ENCODE measurements at places on chromosomes 3 and 15. TPM values are rescaled to one million over a fixed set of nuclear protein-coding genes. Genes with fewer than 3 reads are reported as not detected.
A peak's percentile ranks its signal among the peaks of the same experiment; 100 is the strongest.

DNA sequence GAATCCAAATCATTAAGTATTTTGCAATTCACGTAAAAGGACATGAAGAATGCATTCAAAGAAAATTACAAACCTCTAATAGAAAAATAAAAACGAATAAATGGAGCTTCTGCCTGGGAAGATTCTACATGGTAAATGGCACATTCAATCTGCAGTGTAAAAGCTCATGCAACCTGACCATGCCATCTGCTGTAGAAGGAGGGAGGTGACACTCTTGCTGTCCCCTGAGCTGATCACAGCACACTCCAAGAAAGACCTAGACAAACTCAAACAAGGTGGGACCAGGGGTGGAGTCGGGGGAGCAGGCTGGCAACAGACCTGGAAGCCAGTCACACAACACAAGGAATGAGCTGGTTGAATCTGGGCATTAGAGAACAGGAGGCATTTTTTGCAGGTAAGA lies 101.8 kb downstream of the BDH1 start:
- DNase-seq: no peak
- no peak overlapping the region for H3K4me3 ChIP-seq
- H3K4me1 ChIP-seq: no peaks in the 10 kb centered on the region

GRCh38 chr3:125220183-125220582 lies 7.6 kb upstream of the SLC12A8 start:
- no peaks in the 10 kb centered on the region for H3K36me3 ChIP-seq
- H3K4me1 ChIP-seq: peaks cover 5% of the 10 kb centered on the region
- H3K4me3 ChIP-seq: no peak overlapping the region
- no peak for DNase-seq
- H3K27me3 ChIP-seq: no peaks in the 10 kb centered on the region
- H3K27ac ChIP-seq: no peak overlapping the region

GRCh38 chr3:156787926-156788663 lies 38.1 kb upstream of the LEKR1 start:
- no peaks in the 10 kb centered on the region for H3K36me3 ChIP-seq
- no peak overlapping the region for H3K4me3 ChIP-seq
- H3K27me3 ChIP-seq: no peaks in the 10 kb centered on the region

DNA sequence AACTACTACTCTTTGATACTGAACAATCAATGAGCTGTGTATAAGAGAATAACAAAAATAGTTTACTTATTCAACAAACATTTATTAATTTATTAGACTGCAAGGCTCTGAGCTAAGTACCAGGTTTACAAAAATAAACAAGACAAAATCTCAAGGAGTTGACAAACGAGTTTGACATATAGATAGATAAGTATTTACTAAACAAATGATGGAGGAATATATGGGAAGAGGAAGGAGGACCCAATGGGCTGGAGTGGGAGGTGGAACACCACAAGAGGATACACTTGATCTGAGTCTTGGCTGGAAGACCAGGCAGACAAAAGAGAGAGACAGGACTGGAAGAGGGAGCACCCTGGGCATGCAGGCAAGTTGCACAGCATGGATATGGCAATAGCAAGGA lies 47.5 kb upstream of the FSIP1 start:
- peaks cover 6% of the 10 kb centered on the region for H3K4me1 ChIP-seq
- H3K4me3 ChIP-seq: no peak overlapping the region
- no peak for DNase-seq
- H3K27ac ChIP-seq: no peak overlapping the region

GRCh38 chr3:143437405-143437804 lies 317.8 kb downstream of the CHST2 start:
- no peaks in the 10 kb centered on the region for H3K27me3 ChIP-seq
- no peaks in the 10 kb centered on the region for H3K36me3 ChIP-seq
- H3K4me3 ChIP-seq: no peak overlapping the region

The CDHR4 gene
- not detected for total RNA-seq

- no peak overlapping the region for H3K27ac ChIP-seq
- H3K4me3 ChIP-seq: peak overlapping the region; percentile 97
- H3K4me1 ChIP-seq: no peaks in the 10 kb centered on the region
- H3K27me3 ChIP-seq: no peaks in the 10 kb centered on the region
Observed at GRCh38 chr3:52704611-52705437, 767 bp downstream of the GLT8D1 start.

GRCh38 chr3:68103811-68104210 lies 449.4 kb upstream of the SUCLG2 start:
- H3K27me3 ChIP-seq: no peaks in the 10 kb centered on the region
- H3K4me1 ChIP-seq: no peaks in the 10 kb centered on the region
- H3K27ac ChIP-seq: no peak overlapping the region
- peaks cover 3% of the 10 kb centered on the region for H3K36me3 ChIP-seq

DNA sequence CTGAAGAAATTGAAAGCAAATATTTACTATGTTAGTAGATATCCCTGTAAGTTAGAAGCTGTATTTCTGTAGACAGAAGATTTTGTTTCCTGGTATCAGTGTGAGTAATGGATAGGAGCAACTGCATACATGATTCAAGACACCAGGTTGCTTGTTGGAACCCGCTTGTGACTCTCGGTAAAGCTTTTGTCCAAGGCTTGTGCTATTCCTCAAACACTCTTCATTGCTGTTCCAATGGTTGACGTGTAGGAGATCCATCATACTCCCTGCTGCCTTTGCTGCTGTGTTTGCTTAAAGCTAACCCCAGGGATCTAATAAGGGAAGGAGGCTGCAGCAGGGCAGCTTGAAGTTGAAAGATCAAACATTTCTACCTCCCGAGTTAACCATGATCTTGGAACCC lies 160.1 kb downstream of the RSRC1 start:
- H3K4me3 ChIP-seq: no peak overlapping the region
- peaks cover 17% of the 10 kb centered on the region for H3K36me3 ChIP-seq
- H3K27me3 ChIP-seq: no peaks in the 10 kb centered on the region
- H3K27ac ChIP-seq: no peak overlapping the region
- peaks cover 2% of the 10 kb centered on the region for H3K4me1 ChIP-seq
- DNase-seq: no peak

The GOLGA8G gene
- total RNA-seq: not detected

- no peak overlapping the region for H3K27ac ChIP-seq
- no peaks in the 10 kb centered on the region for H3K4me1 ChIP-seq
- H3K27me3 ChIP-seq: no peaks in the 10 kb centered on the region
- peaks cover 51% of the 10 kb centered on the region for H3K36me3 ChIP-seq
Observed at GRCh38 chr3:156702367-156702766, 28.0 kb downstream of the TIPARP start.

DNA sequence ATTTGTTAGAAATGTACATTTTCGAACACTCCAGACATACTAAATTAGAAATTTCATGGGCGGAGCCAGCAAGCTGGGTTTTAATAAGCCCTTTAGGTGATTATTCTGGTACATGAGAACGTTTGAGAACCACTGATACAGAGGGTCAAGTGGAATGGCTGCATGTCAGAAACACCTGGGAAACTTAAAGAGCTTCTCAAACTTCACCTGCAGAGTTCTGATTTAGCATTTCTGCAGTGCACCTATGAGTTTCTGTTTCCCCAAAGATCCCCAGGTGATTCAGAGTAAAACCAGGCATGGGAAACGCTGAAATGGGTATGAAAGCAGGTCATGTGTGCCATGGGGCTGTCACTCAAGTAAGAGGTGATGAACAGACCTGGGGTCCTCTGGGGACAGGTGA lies 68.1 kb downstream of the TMEM266 start:
- no peak for DNase-seq
- no peaks in the 10 kb centered on the region for H3K27me3 ChIP-seq
- H3K27ac ChIP-seq: no peak overlapping the region
- no peak overlapping the region for H3K4me3 ChIP-seq
- H3K4me1 ChIP-seq: peaks cover 3% of the 10 kb centered on the region

The PAQR5 gene
- total RNA-seq: 1.6 TPM

DNA sequence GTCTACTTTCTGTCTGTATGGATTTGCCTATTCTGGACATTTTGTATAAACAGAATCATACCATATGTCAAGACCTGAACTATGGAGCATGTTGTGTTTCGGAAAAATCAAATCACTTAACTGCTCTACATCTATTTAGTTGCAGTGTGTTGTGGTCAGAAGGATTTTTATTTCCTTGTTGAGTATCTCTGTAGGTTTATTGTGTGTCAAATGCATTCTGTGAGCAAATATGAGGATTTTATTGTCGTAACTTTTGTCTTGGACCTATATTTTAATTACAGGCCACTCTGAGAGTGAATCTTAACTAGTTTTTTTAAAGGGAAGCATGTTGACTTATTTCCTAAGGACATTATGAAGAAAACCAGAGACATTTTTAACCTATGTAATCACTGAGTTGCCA lies 84.6 kb upstream of the MYZAP start:
- no peak for DNase-seq
- no peak overlapping the region for H3K27ac ChIP-seq
- H3K4me1 ChIP-seq: peaks cover 3% of the 10 kb centered on the region
- no peaks in the 10 kb centered on the region for H3K27me3 ChIP-seq

DNA sequence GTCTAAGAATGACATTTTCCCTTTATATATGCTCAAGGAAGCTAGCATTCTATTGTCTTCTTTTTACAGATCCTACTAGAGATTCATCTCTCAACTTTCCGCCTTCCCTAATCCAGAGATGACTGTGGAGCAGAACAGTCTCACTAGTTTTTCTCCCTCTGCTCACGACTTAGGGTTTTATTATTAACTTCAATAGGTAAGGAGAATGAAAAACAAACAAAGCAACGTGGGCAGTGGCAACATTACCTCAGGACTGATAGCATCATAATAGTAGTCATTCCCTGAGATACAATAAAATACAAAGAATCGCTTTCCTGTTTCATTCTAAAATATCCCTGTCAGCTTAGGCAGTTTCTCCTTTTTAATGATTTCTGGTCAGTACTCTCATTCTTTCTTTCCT lies 154.3 kb upstream of the PLAAT1 start:
- H3K36me3 ChIP-seq: peaks cover 14% of the 10 kb centered on the region
- H3K4me3 ChIP-seq: no peak overlapping the region
- DNase-seq: no peak
- no peaks in the 10 kb centered on the region for H3K27me3 ChIP-seq
- H3K4me1 ChIP-seq: no peaks in the 10 kb centered on the region

GRCh38 chr3:31974471-31974870 lies 6.6 kb downstream of the OSBPL10 start:
- H3K4me1 ChIP-seq: peaks cover 13% of the 10 kb centered on the region
- H3K36me3 ChIP-seq: peaks cover 15% of the 10 kb centered on the region
- no peaks in the 10 kb centered on the region for H3K27me3 ChIP-seq
- DNase-seq: no peak
- H3K4me3 ChIP-seq: no peak overlapping the region

The P2RY14 gene
- total RNA-seq: not detected

- H3K4me3 ChIP-seq: no peak overlapping the region
- H3K27ac ChIP-seq: no peak overlapping the region
- H3K27me3 ChIP-seq: no peaks in the 10 kb centered on the region
- DNase-seq: no peak
Observed at GRCh38 chr3:111538681-111539083, 3.3 kb upstream of the CD96 start.

The MNS1 gene
- 4.3 TPM for total RNA-seq

GRCh38 chr3:151960961-151961580 lies 87.6 kb downstream of the SUCNR1 start:
- no peaks in the 10 kb centered on the region for H3K27me3 ChIP-seq
- H3K27ac ChIP-seq: no peak overlapping the region
- H3K4me1 ChIP-seq: no peaks in the 10 kb centered on the region
- no peak overlapping the region for H3K4me3 ChIP-seq

GRCh38 chr3:127670229-127670559 lies 2.6 kb upstream of the ABTB1 start:
- no peak overlapping the region for H3K4me3 ChIP-seq
- H3K27ac ChIP-seq: no peak overlapping the region
- DNase-seq: no peak
- peaks cover 9% of the 10 kb centered on the region for H3K36me3 ChIP-seq
- no peaks in the 10 kb centered on the region for H3K27me3 ChIP-seq

DNA sequence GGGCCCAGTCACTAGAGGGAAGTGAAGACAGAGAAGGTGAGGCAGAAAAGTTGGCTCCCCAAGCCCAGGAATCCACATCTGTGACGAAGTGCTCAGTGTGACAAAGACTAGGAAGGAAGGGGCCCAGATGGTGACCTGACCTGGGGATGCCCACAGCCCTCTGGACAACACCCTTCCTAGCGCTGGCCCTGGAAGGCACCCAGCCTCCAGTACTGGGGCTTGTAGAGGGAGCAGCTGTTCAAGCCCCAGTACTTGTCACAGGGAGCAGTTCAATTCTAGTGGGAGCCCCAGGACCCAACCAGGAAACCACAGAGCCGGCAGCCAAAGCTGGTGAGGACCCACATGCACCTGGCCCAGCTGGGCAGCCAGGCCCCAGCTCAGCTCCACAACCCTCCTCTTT lies 190.8 kb downstream of the XXYLT1 start:
- no peak overlapping the region for H3K27ac ChIP-seq
- H3K36me3 ChIP-seq: no peaks in the 10 kb centered on the region
- H3K4me3 ChIP-seq: peak overlapping the region; percentile 10
- no peak for DNase-seq
- H3K27me3 ChIP-seq: no peaks in the 10 kb centered on the region

DNA sequence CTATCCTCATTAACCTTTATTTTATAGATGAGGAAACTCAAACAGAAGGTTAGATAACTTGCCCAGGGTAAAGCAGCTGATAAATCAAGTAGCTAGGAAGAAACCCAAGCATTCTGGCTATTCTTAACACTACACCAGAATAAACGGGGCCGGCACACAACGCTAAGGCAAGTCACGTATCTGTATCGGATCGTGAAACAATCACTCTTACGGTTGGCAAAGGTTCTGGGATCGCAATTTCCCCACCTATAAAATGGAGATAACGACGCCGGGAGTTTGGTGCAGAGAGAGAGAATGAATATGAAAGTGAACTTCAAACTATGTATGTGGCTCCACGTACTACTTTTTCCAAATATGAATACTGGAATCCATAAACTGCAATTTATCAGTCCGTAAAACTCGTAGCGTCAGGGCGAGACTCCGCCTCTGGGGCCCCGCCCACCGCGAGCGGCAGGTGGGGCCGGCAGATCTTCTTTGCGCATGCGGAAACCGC lies 252 bp upstream of the ARMC8 start:
- no peaks in the 10 kb centered on the region for H3K4me1 ChIP-seq
- H3K27me3 ChIP-seq: no peaks in the 10 kb centered on the region
- DNase-seq: peak; percentile 87
- H3K27ac ChIP-seq: no peak overlapping the region
- peaks cover 24% of the 10 kb centered on the region for H3K36me3 ChIP-seq

- H3K36me3 ChIP-seq: peaks cover 10% of the 10 kb centered on the region
- no peak for DNase-seq
- H3K4me3 ChIP-seq: no peak overlapping the region
Observed at GRCh38 chr3:152964911-152965609, 130.1 kb downstream of the P2RY1 start.

The ISLR gene
- total RNA-seq: 0.35 TPM

DNA sequence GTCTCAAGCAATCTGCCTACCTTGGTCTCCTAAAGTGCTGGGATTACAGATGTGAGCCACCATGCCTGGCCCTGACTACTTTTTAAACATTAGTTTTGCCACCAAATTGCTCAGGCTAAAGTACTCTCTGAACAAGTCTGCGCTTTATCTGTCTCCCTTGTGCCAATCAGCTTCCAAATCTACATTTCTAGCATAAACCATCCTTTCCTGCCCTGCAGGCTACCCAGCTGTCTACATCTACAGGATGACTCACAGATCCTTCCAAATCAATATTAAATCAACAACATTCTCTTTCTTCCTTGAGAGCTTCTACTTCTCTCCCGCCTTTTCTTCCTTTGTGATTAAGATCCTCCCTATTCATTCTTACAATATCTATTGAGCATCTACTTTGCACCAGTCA lies 16.0 kb upstream of the ATOSA start:
- H3K4me3 ChIP-seq: no peak overlapping the region
- H3K27me3 ChIP-seq: no peaks in the 10 kb centered on the region
- H3K27ac ChIP-seq: no peak overlapping the region
- no peak for DNase-seq
- H3K4me1 ChIP-seq: no peaks in the 10 kb centered on the region
- no peaks in the 10 kb centered on the region for H3K36me3 ChIP-seq
